ENCODE measurements at places on chromosomes 3 and 15.

- DNase-seq: peak; percentile 14
These were observed 5.4 kb downstream of the IFT122 start for GRCh38 chr3:129445471-129445870.

DNA sequence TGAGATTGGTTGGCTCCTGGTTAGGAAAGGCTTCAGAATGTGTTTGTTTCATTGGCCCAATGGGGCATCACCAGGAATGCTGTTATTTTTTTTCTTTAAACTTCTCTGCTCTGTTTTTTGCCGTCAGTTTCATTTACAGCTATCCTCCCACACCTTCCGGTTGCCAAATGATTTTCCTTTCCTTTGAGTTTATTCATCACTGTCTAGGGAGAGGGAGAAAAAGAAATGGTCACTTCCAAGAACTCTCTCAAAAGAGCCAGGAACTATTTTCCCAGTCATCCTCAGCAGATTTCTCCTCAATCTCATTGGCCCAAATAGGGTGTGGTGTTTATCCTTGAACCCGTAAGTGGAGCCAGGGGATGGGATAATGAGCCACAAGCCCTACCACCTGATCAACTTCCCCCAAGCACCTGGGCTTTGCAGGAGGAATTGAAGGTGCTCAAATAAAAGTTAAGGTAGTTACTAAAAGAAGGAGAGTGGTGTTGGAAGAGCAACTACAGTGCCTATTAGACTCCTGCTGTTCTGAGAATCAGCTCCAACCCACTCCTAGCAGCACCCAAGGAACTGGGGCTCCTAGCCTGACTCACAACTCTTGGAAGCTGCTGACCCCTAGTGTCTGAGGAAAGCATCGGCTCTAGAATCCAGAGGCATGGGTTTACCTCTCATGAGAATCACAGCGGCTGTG, 183.8 kb upstream of the IL12A start:
- DNase-seq: peak; percentile 95

DNA sequence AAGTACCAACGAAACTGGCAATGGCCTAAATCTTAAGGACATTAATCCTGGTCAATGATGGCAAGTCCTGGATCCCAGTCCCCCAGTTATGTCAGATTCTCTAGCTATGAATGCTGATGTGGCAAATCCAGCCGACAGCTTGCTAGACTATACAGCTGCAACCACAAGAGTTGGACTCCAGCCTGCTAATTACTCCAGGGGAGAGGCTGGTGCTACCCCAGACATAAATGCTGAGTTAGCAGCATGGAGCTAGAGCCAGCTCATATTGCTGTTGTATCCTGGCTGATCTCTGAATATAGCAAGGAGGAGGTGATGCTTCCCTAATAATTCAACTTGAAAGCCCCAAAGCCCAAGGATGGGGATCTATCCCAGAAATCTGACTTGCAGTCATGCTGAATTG, 207.1 kb downstream of the LRRN1 start:
- no peak for DNase-seq

DNA sequence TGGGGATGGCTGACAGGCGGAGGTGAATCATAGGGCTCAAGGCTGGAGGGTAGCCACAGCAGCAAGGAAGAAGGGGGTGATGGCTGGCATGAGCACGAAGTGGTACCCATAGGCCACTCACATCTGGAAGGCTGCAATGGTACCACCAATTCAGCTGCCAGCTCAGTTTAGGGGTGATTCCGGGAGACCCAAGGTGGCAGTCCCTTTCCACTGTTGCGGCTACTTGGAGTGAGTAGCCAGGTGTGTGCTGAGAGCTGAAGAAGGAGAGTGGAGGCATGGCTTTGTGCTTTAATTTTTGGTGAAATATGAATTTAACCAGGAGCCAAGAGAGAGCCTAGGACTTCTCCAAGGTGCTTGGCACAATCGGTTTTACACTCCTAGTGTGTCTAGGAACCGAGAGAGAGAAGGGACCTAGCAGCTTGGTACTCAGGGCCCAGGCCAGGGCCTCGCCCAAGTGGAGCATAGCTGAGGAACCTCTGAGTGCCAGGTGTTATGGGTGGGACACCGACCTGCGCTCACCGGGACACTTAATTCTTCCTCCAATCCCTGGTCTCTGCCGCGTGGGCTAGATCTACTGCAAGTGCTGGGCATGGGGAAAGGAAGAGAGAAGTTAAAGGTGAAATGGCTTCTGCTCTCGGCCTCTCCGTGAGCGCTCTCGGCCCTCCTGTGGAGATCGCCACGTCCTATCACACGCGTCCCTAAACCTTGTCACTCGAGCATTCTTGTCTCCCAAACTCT, 32.2 kb upstream of the POLG start:
- no peak for DNase-seq

- DNase-seq: peak; percentile 23
These were observed 3.6 kb downstream of the FYTTD1 start for GRCh38 chr3:197753263-197753662.

DNA sequence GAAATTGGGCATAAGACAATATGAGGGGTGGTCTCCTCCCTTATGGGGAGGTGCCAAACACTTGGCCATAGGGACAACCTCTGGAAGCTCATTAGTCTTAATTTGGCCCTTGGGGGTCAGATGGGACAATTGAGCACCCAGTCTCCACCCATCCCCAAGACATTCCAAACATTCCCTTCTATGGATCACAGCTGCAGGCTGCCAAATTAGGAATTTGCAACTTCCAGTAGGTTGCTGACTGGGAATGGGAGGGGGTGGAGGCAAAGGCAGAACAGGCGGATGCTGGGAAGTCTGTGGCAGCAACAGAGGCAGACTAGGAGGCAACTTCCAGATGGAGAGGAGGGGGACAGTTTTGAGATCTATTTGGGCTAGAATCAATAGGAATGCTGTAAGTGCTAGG, 1.4 kb upstream of the PDHB start:
- DNase-seq: peak; percentile 30

DNA sequence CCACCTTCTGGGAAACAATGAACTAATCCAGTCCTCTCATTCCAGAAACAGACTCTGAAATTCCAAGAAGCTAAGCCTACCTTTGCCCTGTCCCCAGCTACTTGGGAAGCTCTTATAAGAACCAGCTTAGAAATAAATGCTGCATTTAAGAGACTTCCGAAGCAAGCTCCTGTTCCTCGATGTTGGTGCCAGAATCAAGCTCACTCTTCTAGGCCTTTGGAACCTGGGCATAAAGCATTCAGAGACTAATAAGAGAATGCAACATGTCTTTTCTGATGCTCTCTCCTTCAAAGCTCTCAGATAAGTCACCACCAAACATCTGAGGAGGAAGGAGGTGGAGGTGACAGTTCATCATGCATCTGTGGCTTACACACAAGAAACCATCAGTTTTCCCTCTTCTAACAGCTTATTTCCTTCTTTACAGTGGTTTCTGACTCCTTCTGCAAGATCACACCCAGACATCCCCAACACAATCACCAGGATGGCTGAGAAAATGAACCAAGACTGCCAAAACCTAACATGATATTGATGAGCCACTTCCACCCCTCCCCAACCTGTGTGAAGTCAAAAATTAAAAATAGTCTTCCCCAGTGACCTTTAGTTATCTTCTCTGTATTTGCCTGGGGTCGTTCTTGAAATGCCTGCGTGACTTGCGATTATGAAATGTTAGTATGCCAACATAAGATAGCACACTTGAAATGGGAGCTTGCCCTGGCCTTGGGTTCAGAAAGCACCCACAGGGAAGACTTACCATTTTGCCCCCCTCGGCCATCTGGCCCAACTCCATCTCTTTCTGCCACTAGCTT, 11.5 kb downstream of the ARHGEF3 start:
- no peak for DNase-seq

DNA sequence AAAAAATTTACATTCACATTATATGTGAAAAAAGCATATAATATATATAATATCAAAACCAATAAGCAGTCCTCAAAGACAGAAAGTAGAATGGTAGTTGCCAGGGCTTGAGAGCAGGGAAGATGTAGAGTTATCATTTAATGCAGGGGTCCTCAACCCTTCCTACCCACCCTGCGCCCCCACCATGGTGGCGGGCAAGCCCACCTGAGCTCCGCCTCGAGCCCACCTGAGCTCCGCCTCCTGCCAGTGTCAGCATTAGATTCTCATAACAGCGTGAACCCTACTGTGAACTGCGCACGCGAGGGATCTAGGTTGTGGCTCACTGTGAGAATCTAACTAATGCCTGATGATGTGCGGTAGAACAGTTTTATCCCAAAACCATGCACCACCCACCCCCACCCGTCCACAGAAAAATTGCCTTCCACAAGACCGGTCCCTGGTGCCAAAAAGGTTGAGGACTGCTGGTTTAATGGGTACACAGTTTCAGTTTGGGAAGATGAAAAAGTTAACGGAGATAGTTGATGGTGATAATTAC, 3.0 kb downstream of the TRIM59 start:
- DNase-seq: no peak

GRCh38 chr3:182879031-182879611, 85.8 kb downstream of the ATP11B start:
- no peak for DNase-seq

GRCh38 chr3:49248840-49249227, 28.2 kb downstream of the C3orf62 start:
- DNase-seq: peak; percentile 10

DNA sequence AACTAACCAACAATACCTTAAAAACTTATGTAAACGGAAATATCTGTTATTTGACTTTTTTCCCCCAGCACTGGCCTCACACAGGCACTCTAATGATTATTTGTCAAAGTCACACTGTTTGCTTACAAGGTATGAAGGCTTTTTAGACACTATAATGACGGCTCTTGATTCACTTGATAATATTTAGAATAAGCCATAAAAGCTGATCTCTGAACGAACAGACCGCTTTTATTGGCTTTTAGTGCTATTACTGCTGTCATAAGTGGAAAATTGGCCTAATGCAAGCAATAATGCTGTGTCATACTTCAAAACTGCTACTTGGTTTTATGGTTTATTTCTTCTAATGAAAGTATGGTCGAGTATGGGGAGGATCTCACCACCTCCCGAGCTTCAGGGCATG, 35.1 kb downstream of the MDFIC2 start:
- no peak for DNase-seq

DNA sequence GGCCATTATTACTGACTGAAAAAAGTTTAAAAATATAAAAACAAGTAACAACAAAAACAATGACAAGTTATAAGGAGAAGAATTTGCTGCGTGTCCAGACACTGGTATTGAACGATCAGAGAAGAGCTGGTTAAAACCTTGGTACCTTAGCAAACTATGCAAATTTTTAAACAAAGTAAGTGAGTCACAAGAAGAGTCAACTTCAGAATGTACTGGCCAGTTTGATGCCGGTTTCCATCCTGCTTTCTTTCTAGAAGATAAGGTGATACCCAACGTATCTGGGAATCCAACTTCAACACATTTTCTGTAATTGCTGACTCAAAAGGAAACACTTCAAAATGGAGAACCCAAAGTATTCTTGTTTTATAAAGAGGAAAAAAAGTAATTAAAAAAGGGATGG, 49.8 kb downstream of the RUBCN start:
- DNase-seq: no peak

- DNase-seq: peak; percentile 16
These were observed 740 bp upstream of the NSMCE3 start for GRCh38 chr15:29270169-29270955.

DNA sequence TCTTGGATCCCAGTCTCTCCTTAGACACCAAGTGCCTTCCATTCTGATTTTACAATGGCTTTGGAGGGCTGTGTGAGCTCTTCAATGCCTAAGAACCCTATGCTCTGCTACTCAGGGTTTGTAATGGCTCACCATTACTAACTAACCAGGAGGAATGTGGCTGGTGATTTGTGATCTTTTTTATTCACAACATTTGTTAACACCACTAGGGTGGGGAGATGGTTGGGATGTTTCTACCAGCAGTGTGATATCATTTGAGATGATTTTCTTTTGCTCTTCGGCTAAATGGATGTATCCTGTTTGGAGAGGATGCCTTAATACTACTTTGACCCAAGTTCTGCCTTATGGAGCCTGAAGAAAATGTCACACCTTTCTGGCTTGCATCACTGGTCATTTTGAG, 226.9 kb downstream of the MFSD1 start:
- DNase-seq: no peak

DNA sequence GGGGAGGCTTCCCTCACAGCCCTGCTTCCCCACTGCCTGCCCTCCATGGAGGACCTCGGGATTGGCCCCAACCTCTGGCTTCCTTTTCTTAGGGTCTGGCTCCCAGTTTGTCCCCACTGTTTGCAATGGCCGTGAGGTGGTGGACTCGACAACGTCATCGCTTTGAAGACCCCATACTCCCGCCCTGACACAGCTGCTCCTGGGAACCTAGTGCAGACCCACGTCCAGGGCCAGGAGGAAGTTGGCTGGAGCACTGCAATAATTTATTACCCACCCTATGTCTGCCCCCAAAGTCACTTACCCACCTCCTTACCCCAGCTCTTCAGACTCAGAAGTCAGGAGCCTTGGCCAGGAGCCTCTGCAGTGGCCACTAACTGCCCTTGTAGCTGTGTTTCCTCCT, 11.1 kb downstream of the GRM2 start:
- DNase-seq: no peak

DNA sequence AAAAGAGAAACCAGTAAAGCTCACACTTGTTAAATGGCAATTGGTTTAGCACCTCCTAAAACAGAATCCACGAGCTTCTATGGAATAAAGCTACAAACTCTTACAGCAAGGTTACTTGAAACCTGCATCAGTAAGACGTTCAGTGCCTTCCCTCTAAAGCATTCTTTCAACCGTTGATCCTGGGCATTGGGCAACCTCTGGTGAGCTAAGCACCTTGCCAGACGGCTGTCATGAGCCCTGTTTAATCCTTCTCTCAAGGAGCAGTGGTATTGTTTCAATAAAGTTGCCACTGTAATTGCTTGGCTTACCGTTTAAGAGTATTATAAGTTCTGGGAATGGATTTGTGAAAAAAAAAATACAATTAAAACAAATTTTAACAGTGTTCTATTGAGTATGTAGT, 75.0 kb downstream of the COL8A1 start:
- no peak for DNase-seq

DNA sequence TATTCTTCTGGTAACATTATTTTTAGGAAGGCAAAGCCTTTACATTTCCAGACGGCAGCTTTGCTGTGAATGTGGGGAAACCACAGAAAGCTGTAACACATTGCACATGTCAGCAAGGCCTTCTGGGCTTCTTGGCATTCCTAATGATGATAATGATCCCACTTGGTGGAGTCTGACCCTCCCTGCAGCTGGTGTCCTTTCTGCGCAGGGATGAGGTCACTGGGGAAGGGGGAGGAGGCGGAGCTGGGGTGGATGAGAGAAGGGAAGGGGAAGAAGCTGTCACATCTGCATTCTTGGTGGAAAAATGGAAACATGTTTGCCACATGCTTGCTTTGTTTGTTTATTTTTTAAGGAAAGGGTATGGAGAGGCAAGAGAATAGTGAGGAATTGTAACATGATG, 68.6 kb downstream of the FILIP1L start:
- peak; percentile 55 for DNase-seq
